CD4-positive, alpha-beta T cell treated with Interferon gamma for 1 hour (primary cell): ENCODE measurements at places on chromosomes 6 and 20.

GRCh38 chr6:147559006-147559405, 50.5 kb downstream of the SAMD5 start:
- DNase-seq: no peak

GRCh38 chr6:11626356-11626755, 88.8 kb downstream of the TMEM170B start:
- DNase-seq: no peak

- DNase-seq: no peak
Observed at GRCh38 chr6:19986691-19987438, 149.7 kb downstream of the ID4 start.

GRCh38 chr6:43784049-43784855, 14.2 kb downstream of the VEGFA start:
- DNase-seq: no peak

DNA sequence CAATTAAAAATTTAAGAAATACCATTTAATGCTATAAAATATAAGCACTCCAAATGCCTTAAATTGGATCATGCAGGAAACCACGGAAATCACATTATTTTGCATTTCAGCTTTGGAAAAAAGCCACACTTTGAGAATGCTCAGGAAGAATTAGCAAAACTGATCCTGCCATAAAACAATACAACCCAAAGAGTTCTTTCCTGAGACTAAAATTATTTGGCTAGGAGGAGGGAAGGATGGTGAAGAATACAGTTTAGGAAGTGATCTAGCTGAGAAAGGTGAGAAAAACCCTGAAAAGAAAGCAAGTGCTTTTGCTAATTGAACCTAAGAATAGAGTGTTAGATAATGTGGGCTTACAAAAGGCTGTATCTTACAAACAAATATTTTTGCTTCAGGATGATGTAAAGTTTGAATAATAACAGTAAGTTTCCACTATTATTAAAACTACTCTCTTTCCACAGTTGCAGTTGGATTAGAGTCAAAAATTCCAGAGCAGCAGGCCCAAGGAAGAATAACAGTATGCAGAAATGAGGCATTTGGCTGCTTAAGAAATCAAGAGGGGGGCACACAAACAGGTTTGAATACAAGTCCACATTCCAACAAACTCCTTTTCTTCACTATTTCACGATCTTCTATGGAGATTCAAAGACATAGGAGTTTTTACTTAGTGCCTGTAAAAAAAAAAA, 565.4 kb downstream of the RFPL4B start:
- no peak for DNase-seq

DNA sequence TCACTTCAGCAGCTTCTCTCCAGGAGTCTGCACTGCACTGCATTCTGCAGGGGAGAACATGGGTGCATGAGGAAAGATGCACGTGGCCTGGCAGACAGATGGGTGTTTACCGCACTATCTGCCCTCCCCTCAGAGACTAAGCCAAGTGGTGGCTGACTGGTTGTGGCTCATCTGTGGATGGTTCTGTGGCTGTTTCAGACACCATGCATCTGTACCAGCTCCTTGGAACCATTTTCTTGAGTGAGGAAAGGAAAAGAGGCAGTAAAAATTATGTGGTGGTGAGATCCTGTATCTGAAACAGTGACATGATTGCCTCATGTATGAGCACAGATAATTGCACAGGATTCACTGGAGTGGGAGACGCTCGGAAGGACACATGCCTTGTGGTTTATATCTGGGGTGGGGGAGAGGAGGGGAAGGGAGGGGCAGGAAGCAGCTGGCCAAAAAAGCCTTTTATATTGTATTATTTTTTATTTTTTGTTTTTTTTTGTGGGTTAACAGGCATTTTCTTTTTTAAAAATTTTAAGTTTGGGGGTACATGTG, 161.7 kb downstream of the ERMARD start:
- DNase-seq: no peak

DNA sequence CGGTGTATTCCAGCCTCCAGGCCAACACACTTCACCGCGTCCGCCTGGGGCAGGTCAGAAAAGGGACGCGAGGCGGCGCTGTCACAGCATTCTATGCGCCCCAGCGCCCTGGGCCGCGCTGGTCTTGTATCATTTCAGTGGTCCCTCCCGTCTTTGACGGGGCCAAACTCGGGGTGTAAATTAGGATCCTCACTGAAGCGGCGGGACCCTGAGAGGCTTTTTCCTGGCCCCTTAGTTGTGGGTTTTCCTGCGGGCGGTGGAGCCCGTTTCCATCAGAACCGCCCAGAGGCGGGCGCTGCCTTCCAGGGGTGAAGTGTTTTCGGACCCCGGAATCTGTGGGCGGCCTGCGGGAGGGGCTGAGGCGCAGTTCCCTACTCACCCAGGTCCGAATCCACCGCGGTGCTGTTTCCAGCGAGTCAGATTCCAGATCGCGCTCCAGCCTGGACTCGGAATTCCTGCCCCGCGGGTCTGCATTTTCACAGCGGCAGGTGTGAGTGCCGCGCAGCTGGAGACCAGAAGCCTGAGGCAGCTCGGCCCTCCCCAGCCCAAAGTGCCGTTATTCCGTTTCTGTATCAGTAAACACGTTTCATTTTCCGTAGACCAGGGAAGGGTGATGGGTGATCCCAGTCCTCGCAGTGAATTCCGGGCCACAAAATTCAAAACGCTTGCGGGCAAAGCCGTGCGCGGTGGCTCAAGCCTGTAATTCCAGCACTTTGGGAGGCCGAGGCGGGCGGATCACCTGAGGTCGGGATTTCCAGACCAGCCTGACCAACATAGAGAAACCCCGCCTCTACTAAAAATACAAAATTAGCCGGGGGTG, 3.9 kb upstream of the MICB start:
- DNase-seq: peak; percentile 65
